ENCODE measurements at places on chromosomes 11 and 22.

GRCh38 chr11:73291781-73292524, 16.1 kb upstream of the ARHGEF17 start:
- no peak for DNase-seq

GRCh38 chr11:120827820-120828219, 196.1 kb upstream of the TBCEL start:
- no peak for DNase-seq

GRCh38 chr22:45776313-45776585, 104.6 kb downstream of the ATXN10 start:
- DNase-seq, result no peak

DNA sequence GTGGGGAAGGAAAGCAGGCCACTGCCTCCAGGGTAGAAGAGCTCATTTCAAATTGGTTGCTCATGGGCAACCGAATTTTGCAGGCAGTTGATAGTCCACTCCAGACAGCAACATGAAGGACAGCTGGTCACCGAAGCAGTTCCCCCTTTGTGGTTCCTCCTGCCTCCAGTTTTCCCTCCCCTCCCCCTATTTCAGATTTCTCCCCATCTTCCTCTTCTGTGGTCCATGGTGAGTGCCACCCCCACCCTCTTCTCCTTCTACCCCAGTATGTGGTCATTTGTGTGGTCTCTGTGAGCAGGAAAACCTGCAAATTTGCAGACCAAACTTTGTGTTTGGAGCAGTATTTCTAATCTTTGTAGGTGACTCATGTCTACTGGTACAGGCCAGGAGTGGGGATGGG, 38.2 kb upstream of the PAK1 start:
- no peak for DNase-seq

DNA sequence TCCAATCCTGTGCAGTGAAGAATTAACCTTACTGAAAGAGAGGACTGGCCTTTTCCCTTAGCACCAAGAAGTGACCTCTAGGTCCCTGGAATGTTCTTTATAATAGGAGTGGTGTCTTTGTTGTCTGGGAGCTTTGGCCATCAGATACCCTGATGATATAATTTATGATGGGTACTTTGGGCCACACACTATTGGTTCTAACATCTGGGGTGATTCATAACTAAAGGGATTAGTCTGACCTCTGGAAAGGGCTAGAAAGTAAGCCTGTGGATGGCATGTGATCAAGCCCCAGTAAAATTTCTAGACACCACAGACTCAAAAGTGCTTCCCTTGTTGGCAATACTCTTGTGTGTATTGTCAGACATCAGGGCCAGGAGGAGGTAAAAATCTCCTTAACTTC, 891.2 kb downstream of the KCNA4 start:
- no peak for DNase-seq

DNA sequence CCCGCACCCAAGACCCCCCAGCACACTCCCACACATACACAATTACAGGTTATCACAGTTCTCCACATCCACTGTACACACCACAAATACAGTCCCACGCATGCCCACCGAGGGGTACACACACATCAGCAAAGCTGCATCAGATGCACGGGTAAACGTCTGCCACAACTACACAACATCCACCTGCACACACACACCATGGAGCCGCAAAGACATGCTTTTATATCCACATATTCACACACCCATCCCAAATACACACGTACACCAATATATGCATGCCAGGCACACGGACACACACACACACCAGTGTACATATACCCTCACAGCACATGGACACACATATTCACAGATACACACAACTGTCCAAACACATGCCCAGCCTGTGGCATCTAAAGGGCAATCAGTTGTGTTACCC, 5.4 kb upstream of the KCNJ4 start:
- DNase-seq, result no peak

GRCh38 chr11:107792049-107792443, 66.5 kb downstream of the SLC35F2 start:
- DNase-seq, result no peak

DNA sequence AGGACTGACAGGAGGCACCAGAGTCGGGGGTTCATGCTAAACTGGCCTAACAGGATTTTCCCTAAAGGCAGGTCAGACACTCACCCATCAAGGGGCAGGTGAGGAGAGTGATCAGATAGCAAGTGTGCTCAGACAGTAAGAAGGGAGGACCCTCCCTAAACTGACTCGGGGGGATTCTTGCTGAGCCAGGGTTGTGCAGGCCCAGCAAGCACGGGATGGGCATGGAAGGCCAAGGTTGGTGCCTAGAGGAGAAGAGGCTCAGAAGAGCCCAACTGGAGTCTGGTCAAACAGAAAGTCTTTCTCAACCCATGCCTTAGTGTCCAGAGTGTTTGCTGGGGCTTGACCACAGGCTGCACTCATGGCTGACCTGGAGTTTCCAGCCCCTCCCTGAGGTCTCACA, 6.2 kb upstream of the APOL1 start:
- no peak for DNase-seq

DNA sequence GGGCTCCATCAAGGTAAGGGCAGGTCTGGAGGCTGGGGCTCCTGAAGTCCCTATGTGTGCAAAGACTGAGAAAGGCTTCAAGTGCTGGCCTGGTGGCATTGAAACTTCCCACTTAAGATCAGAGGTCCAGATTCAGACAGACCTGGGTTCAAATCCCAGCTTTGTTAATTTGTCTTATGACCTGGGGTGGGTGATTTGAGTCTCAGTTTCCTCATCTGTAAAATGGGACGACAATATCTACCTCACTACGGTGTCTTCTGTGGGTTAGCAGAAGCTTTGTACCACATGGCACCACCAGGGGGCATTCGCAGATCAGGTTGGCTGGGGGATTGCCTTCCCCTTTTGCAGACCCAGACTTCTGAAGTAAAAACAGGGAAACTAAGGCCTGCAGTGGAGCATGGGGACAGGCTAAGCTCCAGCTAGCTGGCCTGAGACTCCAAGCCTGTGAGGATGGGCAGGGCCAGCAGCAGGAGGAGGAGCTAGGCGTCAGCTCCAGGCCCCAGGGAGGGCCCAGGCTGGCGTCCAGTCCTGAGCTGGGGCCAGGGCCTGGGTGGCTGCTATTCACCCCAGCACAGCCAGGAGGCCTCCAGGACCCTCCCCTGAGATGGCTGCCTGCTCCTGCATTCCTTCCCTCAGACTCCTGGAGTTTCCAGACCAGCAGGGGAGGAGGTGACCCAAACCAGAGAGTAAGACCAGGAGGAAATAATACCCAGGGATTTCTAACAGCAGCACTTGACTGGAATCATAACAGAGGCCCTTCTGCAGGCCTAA, 1.5 kb downstream of the CASTOR1 start:
- DNase-seq, result peak; percentile 83

All from stimulated activated CD4-positive, alpha-beta T cell treated with anti-CD3 and anti-CD28 coated beads, TNF-alpha, amount 100 ng/mL, for 1 hour (primary cell).